K562 (cell line): ENCODE measurements at places on chromosomes 16 and 17.
A peak's percentile ranks its signal among the peaks of the same experiment; 100 is the strongest.

- DNase-seq: no peak
Observed at GRCh38 chr17:56593086-56593645, 333 bp upstream of the NOG start.

DNA sequence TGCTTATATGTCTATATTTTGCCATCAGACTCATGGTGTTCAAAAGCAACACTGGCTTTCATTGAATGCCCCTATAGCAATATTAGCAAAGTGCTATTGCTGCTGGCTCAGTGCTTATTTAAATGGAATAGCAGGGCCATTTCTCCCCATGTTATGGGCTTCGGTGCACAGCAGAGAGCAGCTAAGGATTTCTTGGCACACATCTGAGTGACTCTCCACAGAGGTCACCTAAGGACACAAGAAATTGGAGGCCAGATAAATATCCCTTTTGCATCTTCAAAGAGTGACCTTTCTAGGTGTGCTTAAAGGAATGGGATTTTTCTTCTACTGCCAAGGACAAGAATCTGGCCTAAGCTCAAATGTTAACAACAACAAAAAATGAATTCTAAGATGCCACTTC, 751.8 kb downstream of the CDH11 start:
- DNase-seq: no peak

GRCh38 chr17:2053380-2054261, 1.3 kb upstream of the HIC1 start:
- DNase-seq: peak; percentile 38

DNA sequence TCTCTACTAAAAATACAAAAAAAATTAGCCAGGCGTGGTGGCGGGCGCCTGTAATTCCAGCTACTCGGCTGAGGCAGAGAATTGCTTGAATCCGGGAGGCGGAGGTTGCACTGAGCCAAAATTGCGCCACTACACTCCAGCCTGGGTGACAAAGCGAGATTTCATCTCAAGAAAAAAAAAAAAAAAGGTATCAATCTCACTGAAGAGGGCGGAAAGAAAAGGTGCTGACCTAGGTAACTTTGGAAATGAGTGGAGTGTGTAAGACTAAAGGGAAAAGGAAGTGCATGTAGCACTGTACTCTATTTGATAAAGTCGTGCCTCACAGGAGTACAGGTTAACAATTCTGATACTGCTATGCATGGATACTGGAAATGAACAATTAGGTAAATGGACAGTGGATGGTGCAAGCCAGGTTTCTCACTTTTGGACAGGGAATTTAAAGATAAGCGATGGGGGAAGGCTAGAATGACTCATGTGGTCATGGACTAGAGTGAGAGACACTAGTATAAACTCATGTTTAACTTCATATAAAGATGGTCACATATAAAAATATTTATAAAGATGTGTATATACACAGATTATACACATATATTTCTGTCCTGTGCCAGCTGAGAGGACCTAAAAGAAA, 142.9 kb downstream of the CDK5R1 start:
- no peak for DNase-seq

DNA sequence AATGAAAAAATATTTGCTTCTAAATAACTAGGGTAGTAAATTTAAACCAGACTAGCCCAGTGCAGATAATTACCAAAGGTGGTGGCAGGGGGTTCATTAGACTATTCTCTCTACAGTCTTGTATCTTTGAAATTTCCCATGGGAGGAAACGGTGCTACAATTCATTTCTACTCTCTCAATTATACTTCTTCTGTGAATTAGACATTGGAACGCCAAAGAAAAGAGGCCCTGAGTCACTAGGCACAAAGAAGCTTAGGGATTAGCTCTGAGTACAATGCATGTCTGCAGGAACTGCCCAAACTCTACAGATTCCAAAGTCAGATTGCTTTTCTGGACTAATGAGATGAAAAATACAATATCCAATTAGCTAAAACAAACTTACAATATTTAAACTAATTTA, 30.7 kb upstream of the ARL6IP1 start:
- no peak for DNase-seq

- peak; percentile 80 for DNase-seq
Observed at GRCh38 chr17:64320613-64321553, 57.8 kb upstream of the TEX2 start.

- DNase-seq: no peak
Observed at GRCh38 chr16:12750554-12750918, 53.2 kb downstream of the CPPED1 start.

GRCh38 chr16:84883301-84883700, 63.5 kb downstream of the CRISPLD2 start:
- no peak for DNase-seq

DNA sequence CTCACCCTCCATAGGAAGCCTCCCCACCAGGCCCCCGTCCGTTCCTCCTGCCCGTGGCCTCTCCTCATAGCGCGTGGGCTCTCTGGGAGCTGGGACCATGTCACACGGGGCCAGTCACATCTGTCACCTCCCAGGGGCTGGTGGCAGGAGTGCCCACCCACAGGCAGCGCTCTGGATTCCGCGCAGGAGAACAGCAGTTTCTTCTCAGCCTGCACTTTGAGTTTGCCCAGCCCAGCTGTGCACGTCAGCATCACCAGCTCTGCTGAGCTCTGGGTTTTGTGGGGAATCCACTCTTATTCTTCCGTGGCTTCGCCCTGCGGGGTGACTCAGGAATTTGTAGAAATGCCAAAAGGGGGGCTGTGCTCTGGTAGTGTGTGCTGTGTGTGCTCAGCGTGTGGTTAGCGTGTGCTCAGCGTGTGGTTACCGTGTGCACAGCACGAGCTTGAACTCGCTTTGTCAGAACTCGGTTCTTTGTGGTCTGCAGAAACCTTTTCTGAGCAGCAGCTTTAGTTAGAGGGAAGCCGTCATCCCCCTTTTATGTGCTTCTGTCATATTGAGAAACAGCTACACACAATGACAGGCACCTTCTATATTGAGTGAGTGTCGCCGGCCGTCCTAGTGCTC, 3.2 kb downstream of the ACSF3 start:
- no peak for DNase-seq
